Cortex of kidney (tissue), 1 donor: ENCODE measurements at places on chromosomes 6 and 20.

GRCh38 chr20:46312075-46312944 lies 4.0 kb upstream of the CDH22 start:
- no peak for DNase-seq

- no peak for DNase-seq
Measured at GRCh38 chr6:41430875-41431274, 95.5 kb downstream of the NCR2 start.

DNA sequence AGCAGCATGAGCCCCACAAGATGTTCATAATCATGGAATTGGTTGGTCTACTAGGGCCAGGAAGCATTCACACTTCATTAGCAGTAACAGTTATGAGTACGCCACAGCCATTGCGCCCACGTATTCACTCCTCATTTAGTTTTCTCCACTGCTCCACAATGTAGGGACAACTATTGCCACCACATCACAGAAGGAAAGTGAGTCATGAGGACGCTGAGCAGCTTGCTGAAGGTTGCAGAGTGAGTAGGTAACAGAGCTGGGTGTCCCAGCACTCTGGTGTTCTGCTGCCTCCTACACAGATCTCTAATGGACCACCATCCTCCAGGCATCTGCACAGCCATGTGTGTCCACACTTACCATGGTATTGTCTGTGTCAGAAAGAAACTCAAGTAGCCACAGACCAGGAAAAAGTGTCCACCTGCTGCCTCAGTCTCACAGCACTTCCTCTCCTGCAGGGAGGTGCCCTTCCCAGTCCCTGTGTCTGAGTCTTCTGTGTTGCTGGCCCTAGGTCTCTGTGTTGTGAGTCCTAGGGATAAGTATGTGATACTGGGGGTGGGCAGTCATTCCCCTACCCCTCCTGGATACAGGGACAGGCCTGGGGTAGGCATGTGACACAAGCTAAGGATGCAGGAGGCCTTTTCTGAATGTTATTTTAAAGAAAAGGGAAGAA lies 103.9 kb downstream of the TTLL2 start:
- DNase-seq, result no peak

DNA sequence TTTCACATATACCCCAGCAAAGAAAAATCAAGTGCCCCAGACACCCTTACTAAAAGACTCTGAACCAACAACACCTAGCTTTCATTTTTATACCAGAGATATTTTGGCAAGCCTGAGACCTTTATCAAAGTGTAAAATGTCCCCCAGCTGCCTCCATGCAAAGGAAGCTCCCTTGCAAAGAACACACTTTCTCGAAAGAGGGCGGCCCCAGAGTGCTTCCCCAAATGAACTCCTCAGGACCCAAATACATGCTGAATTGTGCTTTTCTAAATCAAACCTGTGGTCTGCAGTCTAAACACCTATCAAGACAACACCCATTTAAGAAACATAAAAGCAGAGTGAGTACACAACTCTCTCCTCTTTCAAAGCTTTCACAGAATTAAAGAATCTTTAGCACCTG lies 490 bp downstream of the IPCEF1 start:
- no peak for DNase-seq

- DNase-seq, result no peak
Measured at GRCh38 chr6:136822046-136822375, 381 bp upstream of the PEX7 start.

DNA sequence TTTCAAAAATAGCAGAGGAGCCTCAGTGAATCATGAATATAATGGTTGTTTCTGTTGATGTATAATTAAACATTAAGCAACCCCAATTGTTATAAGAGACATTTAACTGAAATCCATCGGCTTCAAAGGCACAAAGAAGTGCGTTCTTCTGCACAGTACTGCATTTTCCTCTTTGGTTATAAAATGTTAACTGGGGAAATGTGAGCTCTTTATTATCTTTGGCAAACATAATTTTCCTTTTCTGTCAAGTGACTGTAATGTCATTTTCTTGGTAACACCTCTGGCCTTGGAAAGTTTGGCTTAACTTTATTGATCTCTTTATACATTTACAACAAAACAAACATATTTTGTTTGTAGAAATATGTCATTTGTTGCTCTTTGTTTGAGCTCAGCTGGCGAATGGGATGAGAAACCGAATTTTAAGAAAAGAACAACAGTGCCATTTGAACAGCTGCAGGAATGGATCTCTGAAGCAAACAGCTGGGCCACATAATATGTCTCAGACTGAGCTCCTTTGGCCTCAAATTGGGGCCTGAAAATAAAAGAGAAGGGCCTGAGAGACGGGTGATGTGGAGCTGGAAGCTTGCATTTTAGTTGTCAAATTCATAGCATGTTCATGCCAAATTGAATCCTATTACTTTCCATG lies 427.0 kb upstream of the SPTLC3 start:
- DNase-seq, result no peak
